ENCODE measurements at places on chromosomes 4 and X.

- no peak for DNase-seq
Measured at GRCh38 chr4:15766821-15767220, 11.3 kb upstream of the CD38 start.

DNA sequence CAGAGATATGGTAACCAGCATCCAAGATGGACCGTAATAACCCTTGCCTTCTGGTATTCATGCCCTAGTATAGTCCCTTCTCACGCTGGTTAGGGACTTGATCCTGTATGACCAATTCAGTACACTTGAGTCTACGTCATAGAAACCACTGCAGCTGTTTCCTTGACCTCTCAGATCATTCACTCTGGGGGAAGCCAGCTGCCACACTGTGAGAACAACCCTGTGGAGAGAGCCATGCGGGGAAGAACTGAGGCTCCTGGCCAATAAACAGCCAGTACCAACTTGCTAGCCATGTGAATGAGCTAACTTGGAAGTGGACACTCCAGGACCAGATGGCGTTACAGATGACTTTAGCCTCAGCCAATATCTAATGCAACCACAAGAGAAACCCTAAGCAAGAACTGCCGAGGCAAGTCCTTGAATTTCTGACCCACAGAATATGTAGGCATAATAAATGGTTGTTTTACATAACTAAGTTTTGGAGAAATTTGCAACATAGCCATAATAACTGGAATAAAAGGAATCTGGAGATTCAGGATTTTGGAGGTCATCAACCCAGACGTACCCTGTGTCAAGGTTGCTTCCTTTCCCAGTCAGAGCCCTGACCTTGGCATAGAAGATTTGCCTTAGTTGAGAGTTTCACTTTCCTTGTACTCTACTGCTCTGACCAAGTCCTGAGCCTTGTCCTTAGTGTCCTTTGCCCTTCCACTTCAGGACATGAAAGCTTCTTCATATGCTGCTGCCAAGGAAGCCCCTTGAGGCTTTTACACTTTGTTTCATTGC, 87.3 kb upstream of the ZNF81 start:
- no peak for DNase-seq

DNA sequence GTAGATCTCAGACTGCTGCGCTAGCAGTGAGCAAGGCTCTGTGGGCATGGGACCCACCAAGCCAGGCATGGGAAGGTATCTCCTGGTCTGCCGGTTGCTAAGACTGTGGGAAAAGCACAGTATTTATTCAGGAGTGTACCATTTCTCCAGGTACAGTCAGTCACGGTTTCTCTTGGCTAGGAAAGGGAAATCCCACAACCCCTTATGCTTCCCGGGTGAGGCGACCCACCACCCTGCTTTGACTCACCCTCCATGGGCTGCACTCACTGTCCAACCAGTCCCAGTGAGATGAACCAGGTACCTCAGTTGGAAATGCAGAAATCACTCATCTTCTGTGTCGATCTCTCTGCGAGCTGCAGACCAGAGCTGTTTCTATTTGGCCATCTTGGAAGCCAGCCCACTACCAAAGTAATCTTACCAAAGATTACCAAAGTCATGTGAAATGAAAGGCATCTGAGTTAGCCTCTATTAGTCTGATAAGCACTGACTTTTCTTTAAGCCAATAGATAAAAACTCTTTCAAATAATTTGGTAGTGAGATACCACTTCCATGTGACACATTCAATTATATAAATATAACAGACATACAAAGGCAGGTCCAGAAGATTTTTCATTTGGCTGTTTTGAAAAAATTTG, 8.5 kb upstream of the HTN1 start:
- DNase-seq, result no peak

GRCh38 chr4:15912236-15912635, 26.3 kb downstream of the FGFBP1 start:
- DNase-seq, result no peak

GRCh38 chr4:71195924-71196323, 142.9 kb upstream of the SLC4A4 start:
- DNase-seq, result no peak

DNA sequence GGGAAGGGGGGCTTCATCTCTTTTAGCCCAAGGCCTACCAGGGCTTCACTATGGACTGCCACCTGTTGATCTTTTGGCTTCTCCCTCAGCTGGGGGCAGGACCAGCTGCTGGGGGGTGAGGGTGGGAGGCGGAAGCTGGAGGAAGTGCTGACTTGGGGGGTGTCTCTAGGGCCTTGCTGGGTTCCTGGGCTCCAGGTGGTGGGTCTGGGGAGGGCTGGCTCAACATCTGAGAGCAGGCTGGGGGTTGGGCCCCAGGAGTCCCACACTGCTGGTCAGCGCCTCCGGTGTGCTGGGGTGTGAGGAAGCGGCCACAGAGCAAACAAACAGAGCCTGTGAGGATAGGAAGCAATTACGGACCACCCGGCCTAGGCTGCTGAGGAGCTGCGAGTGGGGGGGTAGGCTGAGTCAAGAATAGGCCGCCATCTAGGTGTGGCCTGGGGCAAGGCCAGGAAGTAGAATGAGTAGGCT, 85.7 kb downstream of the EFNB1 start:
- no peak for DNase-seq

DNA sequence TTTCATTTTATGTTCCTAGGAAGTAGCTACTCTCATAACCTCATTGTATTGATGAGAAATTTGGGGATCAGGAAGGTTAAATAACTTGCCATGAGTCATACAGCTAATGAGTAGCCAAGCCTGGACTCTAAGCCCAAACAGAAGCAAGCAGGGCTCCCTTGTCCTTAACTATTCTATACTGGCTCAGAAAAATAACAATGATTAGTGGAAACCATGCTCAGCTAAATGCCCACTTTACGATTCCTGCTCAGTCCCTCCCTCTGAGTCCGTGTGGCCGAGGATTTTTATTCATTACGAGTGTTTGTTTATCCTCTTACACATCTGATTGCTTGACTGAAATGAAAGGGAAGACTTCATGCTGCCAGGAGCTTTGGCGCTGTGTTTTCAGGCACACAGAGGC, 100.9 kb downstream of the SLC34A2 start:
- no peak for DNase-seq

DNA sequence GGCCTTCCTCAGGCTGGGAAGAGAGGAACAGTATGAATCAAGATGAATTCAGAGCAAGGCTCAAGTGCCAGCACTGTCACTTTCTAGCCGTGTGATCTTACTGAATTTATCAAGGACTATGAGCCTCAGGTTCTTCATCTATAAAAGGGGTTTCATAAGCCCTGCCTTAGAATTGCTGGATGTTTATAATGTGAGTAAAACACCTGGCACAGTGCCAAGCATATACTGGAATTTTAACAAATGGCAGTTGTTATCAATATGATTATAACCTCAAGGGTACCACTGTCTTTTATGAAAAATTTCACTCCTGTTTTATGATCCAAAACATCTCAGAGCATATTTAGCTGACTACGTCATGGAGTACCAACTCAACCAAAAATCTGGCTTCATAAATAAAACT, 4.0 kb downstream of the MAGEC2 start:
- DNase-seq, result no peak

- no peak for DNase-seq
Measured at GRCh38 chr4:119832776-119833175, 204.2 kb upstream of the PDE5A start.

GRCh38 chrX:9467751-9468150, 2.9 kb downstream of the TBL1X start:
- DNase-seq, result no peak

DNA sequence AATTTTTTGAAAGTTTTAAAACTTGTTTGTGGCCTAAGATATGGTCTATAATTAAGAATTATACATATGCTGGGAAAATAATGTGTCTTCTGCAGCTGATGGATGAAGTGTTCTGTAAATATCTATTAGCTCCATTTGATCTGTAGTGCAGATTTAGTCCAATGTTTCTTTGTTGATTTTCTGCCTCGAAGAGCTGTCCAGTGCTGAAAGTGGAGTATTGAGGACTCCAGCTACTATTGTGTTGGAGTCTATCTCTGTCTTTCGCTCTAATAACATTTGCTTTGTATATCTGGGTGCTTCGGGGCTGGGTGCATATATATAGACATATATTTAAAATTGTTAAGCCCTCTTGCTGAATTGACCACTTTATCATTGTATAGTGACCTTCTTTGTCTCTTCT, 2127.3 kb downstream of the PCDH7 start:
- DNase-seq, result no peak

DNA sequence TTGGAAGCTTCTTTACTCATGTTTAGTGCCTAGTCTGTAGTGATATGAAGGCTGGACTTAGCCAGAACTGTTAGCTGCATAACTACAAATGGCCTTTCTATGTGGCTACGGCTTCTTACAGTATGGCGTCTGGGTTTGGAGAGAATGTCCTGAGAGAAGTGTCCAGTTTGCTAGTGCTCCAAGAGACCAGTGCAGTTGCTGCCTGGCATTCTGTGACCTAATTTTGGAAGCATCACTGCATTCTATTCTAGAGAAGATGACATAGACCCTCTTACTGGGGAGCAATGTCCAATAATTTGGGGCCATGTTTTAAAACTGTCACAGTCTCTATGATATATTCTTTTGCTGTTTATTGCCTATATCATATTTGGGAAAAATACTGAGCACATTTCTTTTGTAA, 74.2 kb downstream of the STAG2 start:
- no peak for DNase-seq

GRCh38 chrX:104118765-104119164, 6.4 kb downstream of the ZCCHC18 start:
- DNase-seq, result no peak

GRCh38 chr4:73741031-73741749, 821 bp downstream of the CXCL8 start:
- DNase-seq, result no peak

- DNase-seq, result no peak
Measured at GRCh38 chr4:174549721-174550120, 27.4 kb upstream of the HPGD start.

- no peak for DNase-seq
Measured at GRCh38 chr4:1462768-1463075, 56.5 kb upstream of the NKX1-1 start.

GRCh38 chr4:140691369-140691768, 64.8 kb downstream of the TBC1D9 start:
- no peak for DNase-seq

DNA sequence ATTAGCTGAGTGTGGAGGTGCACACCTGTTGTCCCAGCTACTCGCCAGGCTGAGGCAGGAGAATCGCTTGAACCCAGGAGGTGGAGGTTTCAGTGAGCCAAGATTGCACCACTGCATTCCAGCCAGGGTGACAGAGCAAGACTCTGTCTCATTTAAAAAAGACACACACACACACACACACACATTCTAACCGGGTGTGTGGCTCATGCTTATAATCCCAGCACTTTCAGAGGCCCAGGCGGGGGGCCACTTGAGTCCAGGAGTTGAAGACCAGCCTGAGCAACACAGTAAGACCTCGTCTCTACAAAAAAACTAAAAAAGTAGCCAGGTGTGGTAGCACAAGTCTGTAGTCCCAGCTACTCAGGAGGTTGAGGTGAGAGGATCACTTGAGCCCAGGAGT, 152.3 kb downstream of the LRBA start:
- DNase-seq, result no peak

GRCh38 chr4:126856906-126857305, 775.9 kb upstream of the INTU start:
- no peak for DNase-seq

DNA sequence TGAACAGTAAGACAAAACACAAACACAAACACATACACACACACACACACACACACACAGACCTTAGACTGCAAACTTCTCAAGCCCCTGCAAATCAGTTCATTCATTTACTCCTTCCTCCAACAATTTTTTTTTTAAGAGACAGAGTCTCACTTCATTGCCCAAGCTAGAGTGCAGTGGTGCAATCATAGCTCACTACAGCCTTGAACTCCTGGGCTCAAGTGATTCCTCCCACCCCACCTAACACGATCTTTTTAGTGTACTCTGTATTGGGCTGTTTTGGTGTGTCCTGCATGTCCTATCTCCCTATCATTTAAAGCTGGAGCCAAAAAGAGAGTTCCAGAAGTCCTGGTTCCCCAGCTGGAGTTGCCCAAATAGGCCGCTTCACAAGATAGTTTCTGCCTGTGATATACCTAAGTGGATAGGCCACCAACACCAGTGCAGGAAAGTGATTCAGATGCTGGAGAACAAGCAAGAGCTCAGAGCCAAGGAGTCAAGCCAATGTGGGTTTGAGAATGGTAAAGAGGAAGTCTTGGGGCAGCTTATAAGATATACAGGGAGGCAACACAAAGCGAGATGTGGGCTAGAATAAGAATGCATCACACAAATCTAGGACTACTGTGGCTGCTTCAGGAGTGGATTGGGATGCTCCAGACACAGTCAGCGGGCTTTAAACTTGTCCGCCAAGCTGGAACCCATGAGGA, 85.4 kb upstream of the RAPGEF2 start:
- DNase-seq, result no peak

GRCh38 chrX:82556588-82556987, 951.5 kb upstream of the POU3F4 start:
- no peak for DNase-seq

GRCh38 chrX:53261355-53261972, 19.9 kb downstream of the IQSEC2 start:
- no peak for DNase-seq

DNA sequence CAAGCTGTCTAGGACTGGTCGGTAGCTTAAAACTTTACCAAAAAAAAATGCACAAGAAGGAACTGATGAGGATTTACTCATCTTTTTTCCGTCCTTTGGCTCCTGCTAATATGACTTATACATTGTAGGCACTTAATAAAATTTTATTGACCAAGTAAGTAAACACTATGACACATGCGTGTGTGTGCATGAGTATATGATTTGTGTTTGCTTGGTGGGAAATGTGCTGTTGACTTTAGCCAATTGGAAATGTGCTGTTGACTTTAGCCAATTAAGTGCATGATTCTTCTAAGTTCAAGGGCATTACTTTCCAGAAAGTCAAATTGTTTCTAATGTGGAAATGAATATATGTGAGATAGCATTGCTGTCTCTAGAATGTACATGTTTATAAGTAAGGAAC, 78.3 kb downstream of the FIP1L1 start:
- no peak for DNase-seq

- no peak for DNase-seq
Measured at GRCh38 chrX:72126048-72126415, 5.7 kb downstream of the RTL5 start.

- no peak for DNase-seq
Measured at GRCh38 chr4:161585011-161585410, 578.8 kb downstream of the FSTL5 start.

GRCh38 chr4:55866973-55867574, 13.6 kb downstream of the EXOC1 start:
- DNase-seq, result peak; percentile 38

DNA sequence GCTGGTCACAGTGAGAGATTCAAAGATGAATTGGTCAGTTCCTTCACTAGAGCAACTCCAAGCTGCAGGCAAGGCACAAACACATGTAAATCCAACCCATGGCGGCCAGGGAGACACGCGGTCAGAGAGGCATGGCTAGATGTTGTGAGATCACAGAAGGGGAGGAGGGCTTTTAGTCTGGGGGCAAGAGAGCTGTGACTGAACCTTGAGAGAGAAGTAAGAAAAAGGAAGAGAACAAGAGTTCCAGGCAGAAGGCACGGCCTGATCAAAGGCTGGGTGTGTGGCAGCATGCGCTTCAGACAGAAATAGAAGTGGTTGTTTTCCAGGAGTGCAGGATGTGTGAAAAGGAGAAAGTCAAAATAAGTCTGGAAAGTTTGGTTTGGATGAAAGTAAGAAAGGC, 15.9 kb downstream of the CCDC149 start:
- no peak for DNase-seq

Data from GM12878 (cell line).